ENCODE measurements at places on chromosomes 5 and 9.

GRCh38 chr5:144028058-144028457 is 142.4 kb downstream of the YIPF5 start:
- DNase-seq = no peak

GRCh38 chr5:79235261-79235633 is 684 bp upstream of the JMY start:
- no peak for DNase-seq

DNA sequence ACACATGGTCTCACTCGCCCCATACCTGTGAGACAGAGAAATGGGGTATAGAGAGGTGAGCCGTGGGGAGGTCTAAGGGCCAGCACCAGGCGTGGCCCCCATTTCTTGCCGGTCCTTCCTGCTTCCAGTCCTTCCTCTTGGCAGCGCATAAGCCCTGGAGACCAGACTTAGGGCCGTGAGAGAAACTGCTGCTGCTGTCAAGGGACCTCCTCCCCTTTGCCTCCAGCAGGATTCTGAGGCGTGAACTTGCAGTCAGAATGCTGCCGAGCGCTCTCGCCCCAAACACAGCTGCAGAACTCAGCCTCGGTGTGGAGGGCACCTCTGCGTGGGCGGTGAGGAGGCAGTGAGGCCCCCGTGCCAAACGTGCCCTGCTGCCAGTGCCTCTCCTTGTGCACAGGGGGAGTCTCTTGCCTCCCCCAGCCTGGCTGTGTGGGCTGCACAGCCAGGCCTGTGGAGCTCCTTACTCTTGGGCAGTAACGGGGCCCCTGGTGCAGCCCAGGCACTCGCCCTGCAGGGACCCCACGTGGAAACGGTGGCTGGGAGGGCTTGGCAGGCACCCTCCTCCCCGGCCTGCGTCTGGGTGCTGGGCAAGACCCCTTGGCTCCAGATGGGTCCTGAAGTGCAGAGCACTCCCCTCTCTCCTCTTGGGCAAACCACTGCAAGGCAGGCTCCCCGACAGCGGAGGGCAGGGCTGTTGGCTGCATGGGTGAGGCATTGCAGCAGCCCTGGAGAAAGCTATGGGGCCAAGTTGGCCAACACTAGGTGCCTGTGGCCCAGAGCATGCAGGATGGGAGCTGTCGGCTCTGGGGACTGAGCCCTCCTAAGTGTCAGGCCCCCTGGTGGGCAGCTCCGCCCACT is 85.4 kb downstream of the RXRA start:
- no peak for DNase-seq

DNA sequence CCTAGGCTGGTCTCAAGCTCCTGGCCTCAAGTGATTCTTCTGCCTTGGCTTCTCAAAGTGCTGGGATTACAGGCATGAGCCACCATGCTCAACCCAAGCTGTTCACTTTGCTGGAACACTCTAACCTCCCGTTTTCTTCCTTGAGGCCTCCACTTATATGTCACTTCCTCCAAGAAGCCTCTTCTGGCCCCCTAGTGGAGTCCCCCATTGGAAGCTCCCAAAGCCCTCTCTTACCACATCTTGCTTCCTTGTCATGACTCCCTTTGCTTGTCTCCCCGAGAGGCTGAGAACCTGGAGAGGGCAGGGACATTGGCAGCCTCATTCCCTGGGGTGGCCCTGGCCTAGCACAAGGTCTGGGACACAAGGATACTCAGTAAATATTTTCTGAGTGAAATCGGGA is 80.8 kb downstream of the PDE6A start:
- no peak for DNase-seq

- no peak for DNase-seq
These were observed 586.2 kb downstream of the ZNF608 start for GRCh38 chr5:124160265-124160664.

GRCh38 chr9:115133649-115134048 is 15.7 kb upstream of the TNC start:
- no peak for DNase-seq

- no peak for DNase-seq
These were observed 46.3 kb upstream of the GLIS3 start for GRCh38 chr9:4346131-4346530.

DNA sequence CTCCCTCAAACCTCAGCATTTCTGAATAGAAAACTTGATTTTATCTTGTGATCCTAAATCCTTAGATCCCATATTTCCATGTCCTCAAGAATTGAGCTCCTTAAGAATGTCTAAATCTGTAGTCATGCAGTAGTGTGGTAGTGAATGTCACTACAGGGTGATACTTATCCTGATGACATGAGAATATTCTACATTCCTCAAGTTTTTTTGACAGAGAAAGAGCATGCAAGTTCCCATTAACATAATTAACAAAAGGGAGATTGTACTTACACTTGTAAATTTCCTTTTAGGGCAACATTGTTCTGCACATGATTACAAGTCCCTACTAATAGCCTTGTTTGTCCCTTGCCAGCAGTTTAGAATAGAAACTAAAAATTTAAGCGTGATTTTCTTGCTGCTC is 352.3 kb downstream of the PTPRD start:
- no peak for DNase-seq

DNA sequence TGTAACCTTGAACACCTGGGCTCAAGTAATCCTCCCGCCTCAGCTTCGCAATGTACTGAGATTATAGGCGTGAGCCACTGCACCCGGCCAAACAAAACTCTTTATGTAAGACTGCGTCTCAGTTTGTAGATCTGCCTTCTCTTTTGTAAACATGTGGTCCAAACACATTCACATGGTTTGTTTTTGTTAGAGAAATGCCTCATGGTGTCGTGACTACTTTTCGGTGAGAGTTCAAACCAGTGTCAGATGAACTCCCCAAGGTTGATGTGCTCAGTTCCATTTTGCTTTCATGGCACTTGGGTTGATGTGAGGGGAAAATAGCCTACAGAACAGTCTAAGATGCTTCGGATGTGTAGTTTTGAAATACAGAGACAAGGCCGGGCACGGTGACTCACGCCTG is 231.6 kb downstream of the GOLPH3 start:
- no peak for DNase-seq

All from T follicular helper cell (primary cell).